ENCODE measurements at places on chromosomes 5 and 9.
A peak's percentile ranks its signal among the peaks of the same experiment; 100 is the strongest.

GRCh38 chr5:10355071-10355889 is 1.8 kb downstream of the MARCHF6 start:
- peak; percentile 31 for DNase-seq

GRCh38 chr5:40292006-40292405 is 387.7 kb upstream of the PTGER4 start:
- no peak for DNase-seq

- DNase-seq: peak; percentile 62
These were observed 315 bp downstream of the UBQLN1 start for GRCh38 chr9:83707518-83707767.

- no peak for DNase-seq
These were observed 150.6 kb upstream of the ACOT12 start for GRCh38 chr5:81544351-81545018.

DNA sequence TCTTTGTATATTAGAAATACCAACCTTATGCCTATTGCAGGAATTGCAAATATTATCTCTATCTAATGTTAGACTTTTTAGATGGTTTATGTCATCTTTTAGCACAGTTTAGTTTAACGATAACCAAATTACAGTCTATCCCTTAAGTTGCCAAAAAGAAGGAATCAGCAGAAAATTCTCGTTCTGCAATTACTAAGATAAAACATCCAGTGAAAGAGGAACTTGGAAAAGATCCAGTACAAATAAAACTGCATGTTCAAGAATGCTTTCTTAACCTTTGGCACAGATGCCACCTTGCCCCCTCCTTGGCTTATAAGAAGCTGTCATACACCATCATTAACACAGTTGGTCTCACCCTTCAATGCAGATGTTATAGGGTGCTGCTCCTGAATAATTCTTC is 124.0 kb downstream of the SEMA5A start:
- DNase-seq: peak; percentile 1

- peak; percentile 28 for DNase-seq
These were observed 75.1 kb downstream of the MRPS27 start for GRCh38 chr5:72244862-72245371.

DNA sequence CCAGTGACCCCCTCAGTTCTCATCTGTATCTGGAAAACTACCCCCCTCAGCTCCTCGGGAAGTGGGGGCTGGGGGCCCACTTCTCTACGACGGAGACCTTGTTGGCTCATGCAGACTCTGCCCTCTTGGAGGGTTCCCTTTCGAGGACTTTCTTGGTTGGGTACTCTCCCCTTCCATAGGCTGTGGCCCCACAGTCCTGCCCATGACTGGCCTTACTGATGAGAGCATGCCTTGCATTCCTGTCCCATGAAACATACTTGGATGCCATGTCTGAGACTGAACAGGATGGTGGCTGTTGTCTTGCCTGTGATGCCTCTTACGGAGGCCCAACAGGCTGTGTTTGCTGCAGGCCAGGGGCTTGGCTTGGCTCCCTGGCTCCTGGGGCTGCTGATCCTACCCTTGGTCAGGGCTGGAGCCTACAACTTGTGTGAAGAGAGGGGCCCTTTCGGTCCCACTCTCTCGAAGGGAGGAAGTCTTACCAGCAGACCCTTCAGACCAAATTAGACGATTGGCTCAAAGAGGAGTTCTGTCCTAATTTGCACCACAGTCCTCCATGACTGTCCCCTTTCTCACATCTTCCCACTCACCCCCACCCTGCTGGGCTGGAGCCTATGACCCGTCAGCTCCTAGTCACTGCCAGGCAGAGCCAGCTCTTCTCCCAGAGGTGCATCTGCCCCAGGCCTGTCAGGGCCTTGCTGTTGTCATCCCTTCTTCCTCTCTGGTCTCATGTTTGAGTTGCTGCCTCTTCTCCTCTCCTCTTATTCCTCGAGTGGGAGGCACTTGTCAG is 109.9 kb downstream of the CACNA1B start:
- no peak for DNase-seq

GRCh38 chr5:11851416-11851815 is 52.8 kb downstream of the CTNND2 start:
- no peak for DNase-seq

DNA sequence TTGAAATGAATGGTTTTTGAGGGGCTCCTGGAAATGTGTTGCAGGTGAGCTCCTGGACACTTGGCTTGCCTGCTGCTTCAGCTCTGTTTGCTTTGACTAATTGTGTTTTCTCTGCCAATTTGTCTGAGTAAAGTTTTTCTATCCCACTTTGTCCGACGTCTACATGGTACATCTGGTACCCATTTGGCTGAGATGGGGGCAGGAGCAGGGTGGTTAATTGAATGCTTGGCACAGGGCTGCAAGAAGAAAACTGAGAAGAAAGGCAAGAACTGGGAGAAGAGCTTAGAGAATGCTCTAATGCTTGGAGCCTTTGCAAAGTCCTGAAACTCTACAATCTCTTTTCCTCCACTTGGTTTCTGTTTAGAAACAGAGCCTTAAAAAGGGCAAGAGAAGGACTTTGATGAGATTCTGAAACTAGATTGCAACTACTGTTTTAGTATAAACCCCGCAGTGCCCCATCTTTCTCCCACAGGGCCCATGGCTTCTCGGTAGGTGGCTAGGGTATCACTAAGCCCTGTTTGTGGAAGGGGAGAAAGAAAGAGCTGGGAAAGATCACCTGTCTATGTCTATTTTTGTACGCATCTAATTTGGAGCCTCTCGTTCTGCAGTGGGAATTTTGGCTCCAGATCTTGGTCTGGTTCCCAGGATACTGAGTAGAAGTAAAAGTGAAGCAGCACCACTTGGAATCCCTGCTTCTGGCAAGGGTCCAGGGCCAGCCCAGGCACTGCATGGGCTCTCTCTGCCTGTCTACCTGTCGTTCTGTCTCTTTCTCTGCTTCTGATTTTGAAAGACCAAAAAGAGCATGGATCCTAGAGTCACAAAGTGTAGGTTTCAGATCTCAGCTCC is 214.4 kb downstream of the SEMA6A start:
- DNase-seq: no peak

- DNase-seq: no peak
These were observed 614 bp upstream of the LCN6 start for GRCh38 chr9:136748666-136749611.

- DNase-seq: no peak
These were observed 423.7 kb upstream of the ST8SIA4 start for GRCh38 chr5:101326766-101327165.

GRCh38 chr5:80934751-80935150 is 25.4 kb upstream of the RASGRF2 start:
- no peak for DNase-seq

DNA sequence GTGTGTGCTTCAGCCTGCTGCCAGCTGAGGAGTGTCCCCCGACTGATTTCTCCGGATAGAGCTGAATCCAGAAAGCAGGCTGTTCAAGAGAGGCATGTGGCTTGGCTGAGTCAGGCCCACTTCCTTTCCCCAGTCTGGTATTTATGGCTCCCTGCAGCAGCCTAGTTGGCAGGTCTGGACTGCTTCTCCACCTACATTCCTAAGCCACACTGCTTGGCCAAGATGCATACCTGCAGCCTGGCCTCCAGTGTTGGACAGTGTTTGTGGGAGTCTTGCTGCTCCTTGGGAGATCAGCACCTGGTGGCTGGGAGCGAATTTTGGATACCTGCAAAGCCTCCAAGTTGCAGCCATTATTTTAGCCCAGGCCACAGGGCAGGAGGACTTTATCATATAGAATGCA is 670.8 kb downstream of the ACTL7B start:
- DNase-seq: peak; percentile 41

DNA sequence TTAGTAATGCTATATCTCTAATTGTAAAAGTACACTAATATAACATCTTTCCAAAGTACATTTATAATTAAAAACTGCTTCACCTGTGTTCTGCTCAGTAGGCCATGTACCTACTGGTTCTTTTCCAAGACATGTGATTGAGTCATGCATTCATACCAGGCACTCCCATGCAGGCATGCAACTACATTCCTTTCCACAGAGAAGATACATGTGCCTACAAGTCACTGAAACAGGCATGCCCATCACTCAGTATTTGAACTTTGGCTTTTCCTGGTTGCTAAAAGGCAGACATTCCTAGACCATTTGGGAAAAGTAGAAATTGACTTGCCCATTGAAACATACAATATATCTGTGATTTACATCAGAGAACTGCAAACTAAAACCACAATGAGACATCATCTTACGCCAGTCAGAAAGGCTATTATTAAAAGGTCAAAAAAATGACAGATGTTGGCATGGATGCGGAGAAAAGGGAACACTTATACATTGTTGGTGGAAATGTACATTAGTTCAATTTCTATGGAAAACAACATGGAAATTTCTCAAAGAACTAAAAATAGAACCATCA is 148.3 kb upstream of the MOCS2 start:
- no peak for DNase-seq

DNA sequence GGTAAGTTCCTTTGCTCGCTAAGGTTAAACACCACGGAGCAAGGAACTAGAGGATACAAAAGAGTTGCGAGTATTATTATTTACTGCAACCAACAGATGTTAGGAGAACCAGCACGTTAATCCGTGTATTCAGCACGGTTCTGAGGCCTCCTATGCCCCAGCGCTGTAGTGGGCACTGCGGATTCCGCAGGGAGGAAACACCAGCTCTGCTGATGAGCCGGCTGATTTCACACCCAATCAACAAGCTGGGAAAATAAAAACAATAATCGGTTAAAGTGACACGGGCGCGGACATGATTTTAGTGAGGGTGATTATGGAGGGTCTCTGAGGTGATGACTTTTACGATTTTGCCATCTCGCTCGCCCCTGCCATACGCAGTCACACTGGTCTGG is 702 bp upstream of the PRELID2 start:
- no peak for DNase-seq

GRCh38 chr9:84759300-84759750 is 89.8 kb downstream of the NTRK2 start:
- no peak for DNase-seq

DNA sequence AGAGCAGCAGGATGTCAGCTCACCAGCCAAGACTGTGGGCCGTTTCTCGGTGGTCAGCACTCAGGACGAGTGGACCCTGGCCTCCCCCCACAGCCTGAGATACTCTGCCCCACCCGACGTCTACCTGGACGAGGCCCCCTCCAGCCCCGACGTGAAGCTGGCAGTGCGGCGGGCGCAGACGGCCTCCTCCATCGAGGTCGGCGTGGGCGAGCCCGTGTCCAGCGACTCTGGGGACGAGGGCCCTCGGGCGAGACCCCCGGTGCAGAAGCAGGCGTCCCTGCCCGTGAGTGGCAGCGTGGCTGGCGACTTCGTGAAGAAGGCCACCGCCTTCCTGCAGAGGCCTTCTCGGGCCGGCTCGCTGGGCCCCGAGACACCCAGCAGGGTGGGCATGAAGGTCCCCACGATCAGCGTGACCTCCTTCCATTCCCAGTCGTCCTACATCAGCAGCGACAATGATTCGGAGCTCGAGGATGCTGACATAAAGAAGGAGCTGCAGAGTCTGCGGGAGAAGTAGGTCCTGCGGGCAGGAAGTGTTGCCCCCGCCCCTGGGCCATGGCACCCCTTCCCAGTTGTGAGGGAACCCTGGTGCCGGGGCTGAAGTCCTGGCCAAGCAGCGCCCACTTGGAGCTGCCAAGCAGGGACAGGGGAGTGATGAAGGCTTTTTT is 108.9 kb downstream of the WNK2 start:
- DNase-seq: no peak

GRCh38 chr5:173669483-173669882 is 53.0 kb upstream of the BOD1 start:
- no peak for DNase-seq

GRCh38 chr5:139245637-139246339 is 47.6 kb upstream of the SIL1 start:
- no peak for DNase-seq

DNA sequence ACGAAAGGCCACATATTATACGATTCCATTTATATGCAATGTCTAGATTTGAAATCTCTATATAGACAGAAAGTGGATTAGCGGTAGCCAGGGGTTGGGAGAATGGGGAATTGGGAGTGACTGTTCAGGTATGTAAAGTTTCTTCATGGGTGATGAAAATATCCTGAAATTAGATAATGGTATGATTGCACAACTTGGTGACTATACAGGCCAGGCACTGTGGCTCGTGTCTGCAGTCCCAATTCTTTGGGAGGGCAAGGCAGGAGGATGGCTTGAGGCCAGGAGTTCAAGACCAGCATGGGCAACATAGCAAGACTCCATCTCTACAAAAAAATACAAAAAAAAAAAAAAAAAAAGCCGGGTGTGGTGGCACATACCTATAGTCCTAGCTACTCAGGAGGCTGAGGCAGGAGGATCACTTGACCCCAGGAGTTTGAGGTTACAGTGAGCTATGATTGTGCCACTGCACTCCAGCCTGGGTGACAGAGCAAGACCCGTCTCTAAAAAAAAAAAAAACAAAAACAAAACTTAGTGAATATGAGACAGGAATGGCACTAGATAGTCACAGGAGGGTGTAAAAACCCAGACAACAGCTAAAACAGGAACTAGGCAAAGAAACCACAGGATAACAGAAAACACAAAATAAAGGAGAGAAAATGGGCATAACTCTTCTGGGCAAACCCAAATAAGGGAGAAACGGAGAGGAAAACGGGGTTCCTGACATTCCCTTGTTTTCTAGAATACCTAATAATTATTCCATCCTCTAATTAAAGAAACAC is 72.1 kb upstream of the ZNF618 start:
- peak; percentile 57 for DNase-seq

DNA sequence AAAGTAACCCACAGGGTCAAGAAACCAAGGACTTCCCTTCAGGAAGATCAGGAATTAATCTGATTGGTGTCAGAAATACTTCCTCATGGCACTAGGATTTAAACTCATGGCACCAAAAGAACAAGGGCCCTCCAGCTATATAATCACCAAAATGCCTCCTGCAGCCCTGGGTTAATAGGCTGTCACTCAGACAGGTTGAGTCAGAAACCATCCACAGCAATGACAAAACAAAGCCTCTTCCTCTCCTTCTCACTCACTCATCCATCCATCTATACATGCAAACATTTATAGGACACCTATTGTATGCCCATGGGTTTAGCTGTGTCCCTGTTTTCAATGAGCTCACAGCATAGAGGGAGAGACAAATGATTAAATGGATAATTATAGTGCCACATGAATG is 62.5 kb upstream of the SPOCK1 start:
- DNase-seq: peak; percentile 29

DNA sequence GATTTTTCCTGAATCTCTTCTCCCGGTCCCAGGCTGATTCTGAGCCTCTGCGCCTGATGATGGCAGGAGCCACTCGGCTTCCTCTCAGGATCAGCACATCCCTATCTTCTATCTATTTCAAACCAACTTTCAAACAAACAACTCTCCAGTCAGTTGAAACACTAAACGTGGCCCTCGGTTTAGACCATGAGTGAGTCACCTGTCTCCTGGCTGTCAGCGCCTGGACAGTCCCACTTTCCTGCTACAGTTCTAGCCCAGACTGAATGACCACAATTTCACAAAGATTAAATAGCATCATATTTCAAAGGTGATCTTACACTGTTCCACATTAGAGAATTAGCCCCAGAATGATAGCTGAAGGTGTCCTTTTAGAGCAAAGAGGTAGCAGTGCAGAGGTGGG is 6.2 kb downstream of the SLC6A19 start:
- no peak for DNase-seq

- peak; percentile 23 for DNase-seq
These were observed 141.9 kb upstream of the SLC12A2 start for GRCh38 chr5:127941646-127942045.

Measured in MV-4-11 (cell line).